CD4-positive, CD25-positive, alpha-beta regulatory T cell (primary cell): ENCODE measurements at places on chromosomes 5 and 9. TPM values are rescaled to one million over a fixed set of nuclear protein-coding genes. Genes with fewer than 3 reads are reported as not detected.

GRCh38 chr5:148626081-148626613, 28.2 kb downstream of the HTR4 start:
- DNase-seq, result no peak
- H3K4me3 ChIP-seq, result no peak overlapping the region
- H3K27me3 ChIP-seq, result peaks cover 2% of the 10 kb centered on the region
- no peaks in the 10 kb centered on the region for H3K4me1 ChIP-seq
- H3K36me3 ChIP-seq, result no peaks in the 10 kb centered on the region

Gene SLC12A2
- polyA plus RNA-seq, result 3.7 TPM

Gene ARHGEF39
- 0.36 TPM for polyA plus RNA-seq

Gene FBP1
- 6.7 TPM for polyA plus RNA-seq

GRCh38 chr5:40224421-40224820, 455.3 kb upstream of the PTGER4 start:
- H3K27ac ChIP-seq, result no peak overlapping the region
- no peaks in the 10 kb centered on the region for H3K36me3 ChIP-seq
- peaks cover 8% of the 10 kb centered on the region for H3K4me1 ChIP-seq
- H3K4me3 ChIP-seq, result peak overlapping the region; percentile 21
- DNase-seq, result no peak
- no peaks in the 10 kb centered on the region for H3K27me3 ChIP-seq

GRCh38 chr5:66515209-66515608, 81.0 kb upstream of the MAST4 start:
- H3K4me3 ChIP-seq, result no peak overlapping the region
- no peaks in the 10 kb centered on the region for H3K4me1 ChIP-seq
- no peaks in the 10 kb centered on the region for H3K36me3 ChIP-seq

Gene FREM1
- not detected for polyA plus RNA-seq

DNA sequence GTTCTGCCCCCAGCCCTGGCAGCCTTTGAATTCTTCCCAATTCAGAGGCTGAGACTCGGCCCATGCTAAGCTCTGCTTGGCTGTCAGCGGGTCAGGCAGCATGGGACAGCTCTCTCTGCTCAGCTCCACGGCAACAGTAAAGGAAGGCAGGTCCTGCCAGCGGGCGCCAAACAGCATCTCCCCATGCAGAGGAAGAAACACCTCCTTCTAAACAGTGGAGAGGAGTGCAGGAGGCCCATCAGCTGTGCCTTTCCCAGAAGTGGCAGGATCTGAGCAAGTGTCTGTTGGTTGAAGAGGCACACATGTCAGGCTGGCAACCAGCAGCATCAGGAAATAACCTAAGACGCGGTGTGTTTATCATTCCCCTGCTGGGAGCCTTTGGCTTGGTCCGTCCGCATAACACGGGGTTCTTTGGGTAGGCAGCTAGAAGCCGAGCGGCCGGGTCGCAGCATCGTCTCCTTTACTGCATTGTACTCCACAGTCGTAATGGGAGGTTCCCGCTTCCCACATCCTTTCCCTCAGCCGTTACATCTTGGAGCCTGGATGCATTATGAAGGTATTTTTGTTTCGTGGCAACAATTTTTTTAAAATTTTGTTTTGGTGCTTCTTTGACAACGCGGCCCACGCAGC, 42.7 kb upstream of the NCS1 start:
- H3K27me3 ChIP-seq, result no peaks in the 10 kb centered on the region
- peak; percentile 6 for DNase-seq
- H3K36me3 ChIP-seq, result no peaks in the 10 kb centered on the region
- peak overlapping the region; percentile 95 for H3K27ac ChIP-seq
- H3K4me1 ChIP-seq, result peaks cover 41% of the 10 kb centered on the region

DNA sequence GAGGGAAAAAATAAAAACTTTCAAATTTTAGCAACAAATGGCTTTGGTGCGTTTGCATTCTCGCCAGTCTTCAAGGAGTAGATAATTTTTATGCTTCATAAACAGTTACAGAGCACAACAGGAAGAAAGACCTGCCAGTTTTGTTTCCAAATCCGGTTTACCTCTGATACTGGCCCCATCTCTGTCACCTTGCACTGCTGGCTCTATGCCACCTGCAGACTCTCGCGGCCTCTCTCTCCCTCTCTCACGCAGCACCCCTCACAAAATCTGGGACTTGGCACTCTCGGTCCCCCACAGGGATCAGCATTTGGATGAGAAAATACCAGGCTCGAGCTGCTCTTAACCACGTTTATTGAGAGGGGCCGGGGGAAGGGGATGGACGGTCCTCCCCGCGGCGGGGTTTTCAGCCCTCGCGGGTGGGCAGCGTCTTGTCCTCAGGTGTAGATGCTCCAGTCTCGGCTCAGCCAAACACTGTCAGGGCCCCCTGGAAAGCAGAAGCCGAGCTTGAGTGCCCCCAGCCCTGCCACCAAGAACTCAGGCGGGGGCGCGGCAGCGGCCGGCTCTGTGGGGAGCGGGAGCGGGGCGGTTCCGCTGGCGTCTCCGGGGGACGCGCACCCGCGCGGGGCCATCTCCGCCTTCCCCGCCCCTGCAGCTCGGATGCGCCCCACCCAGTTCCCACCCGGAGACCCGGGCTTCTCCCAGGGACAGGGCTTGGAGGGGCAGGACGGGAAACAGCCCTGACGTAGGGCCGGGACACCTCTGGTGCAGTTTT, 1.3 kb downstream of the SCGB3A1 start:
- peaks cover 10% of the 10 kb centered on the region for H3K4me1 ChIP-seq
- H3K36me3 ChIP-seq, result no peaks in the 10 kb centered on the region
- DNase-seq, result no peak
- peaks cover 7% of the 10 kb centered on the region for H3K27me3 ChIP-seq
- no peak overlapping the region for H3K27ac ChIP-seq

- H3K27me3 ChIP-seq, result no peaks in the 10 kb centered on the region
- no peaks in the 10 kb centered on the region for H3K36me3 ChIP-seq
- H3K27ac ChIP-seq, result no peak overlapping the region
- H3K4me3 ChIP-seq, result no peak overlapping the region
- DNase-seq, result no peak
Measured at GRCh38 chr5:14330291-14330690, 187.1 kb downstream of the TRIO start.

DNA sequence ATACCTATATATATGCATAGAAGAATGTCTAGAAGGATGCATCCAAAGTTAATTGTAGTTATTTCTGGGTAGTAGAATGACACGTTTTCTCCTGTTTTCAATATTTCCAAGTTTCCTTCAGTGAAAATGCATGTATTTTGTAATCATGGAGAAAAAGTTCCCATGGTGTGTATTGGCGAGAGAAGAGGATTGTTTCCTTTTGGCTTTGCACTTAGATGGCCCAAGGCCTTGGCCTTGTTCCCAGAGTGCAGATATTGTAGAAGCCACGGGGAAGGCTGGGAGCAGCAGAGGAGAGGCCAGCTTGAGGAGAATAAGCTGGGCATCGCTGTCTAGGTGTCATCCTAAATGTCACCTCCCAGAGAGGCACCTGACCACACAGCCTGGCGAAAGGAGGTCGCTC, 44.0 kb downstream of the IRF1 start:
- peaks cover 38% of the 10 kb centered on the region for H3K4me1 ChIP-seq
- peaks cover 36% of the 10 kb centered on the region for H3K36me3 ChIP-seq
- H3K27ac ChIP-seq, result peak overlapping the region; percentile 41
- no peak for DNase-seq
- H3K4me3 ChIP-seq, result peak overlapping the region; percentile 53
- H3K27me3 ChIP-seq, result no peaks in the 10 kb centered on the region

DNA sequence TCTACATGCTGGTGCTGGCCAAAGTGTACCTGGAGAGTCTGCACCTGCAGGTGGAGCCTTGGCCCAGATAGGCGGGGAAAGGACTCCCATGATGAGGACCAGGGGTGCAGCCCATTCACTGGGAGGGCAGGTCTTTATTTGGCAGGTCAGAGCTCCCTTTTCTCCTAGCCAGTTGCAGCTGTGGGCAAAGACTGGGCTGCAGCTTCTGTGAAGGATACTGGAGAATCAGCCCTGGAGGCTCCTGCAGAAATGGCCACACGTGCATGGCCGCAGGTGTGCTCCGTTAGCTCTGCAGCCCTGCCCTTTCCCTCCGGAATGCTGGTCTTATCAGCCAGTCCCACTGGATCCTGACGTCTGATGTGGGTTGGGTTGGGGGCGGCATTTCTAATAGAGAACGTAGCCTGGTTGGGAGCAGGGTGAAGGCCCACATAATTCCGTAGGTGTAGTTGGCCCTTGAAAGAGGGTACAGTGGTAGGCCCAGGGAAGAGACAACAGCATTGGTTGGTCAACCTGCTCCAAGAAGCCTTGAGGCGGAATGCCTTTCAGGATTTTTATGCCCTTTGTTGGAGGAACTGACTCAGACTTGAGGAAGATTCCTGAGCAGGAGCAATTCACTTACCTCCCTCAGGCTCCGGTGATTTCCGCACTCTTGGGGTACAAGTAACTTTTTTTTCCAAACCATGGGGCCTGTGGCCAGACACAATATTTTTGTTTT, 22.0 kb upstream of the TIFAB start:
- no peak overlapping the region for H3K27ac ChIP-seq
- H3K27me3 ChIP-seq, result peaks cover 2% of the 10 kb centered on the region
- H3K4me1 ChIP-seq, result no peaks in the 10 kb centered on the region
- no peak overlapping the region for H3K4me3 ChIP-seq

DNA sequence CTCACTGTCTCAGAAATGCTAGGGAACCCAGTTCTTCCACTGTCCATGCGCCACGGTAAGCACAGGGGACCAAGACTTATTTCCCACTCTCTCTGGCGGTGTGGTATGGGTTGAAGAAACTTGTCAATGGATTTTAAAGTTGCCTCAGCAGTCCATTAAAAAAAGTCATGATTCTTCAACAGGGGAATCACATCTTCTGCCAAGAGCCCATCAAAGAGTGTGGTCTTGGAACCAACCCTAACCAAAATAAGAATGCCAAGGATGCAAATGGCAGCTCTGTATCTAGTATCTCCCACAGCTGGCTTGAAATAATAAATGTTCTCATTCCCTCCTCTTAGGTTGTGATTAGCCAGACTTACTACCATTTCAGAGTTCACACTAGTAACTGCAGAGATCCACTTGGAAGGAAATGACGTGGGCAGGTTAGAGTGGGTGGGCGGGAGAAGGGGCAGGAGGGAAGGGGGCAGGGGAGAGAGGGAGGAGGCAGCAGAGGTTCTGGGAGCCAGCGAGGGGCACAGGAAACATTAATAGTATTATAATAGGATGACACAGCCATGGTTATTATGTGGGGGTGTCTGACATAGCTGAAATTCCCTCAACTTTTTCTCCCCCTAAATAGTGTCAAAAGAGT, 17.6 kb downstream of the PTCH1 start:
- DNase-seq, result no peak
- no peak overlapping the region for H3K4me3 ChIP-seq
- peaks cover 34% of the 10 kb centered on the region for H3K27me3 ChIP-seq

- no peak overlapping the region for H3K27ac ChIP-seq
- no peaks in the 10 kb centered on the region for H3K36me3 ChIP-seq
- H3K27me3 ChIP-seq, result peaks cover 34% of the 10 kb centered on the region
- peaks cover 11% of the 10 kb centered on the region for H3K4me1 ChIP-seq
- no peak overlapping the region for H3K4me3 ChIP-seq
Measured at GRCh38 chr9:69671311-69671878, 776 bp downstream of the APBA1 start.

GRCh38 chr5:115840873-115841272, 492 bp downstream of the ATG12 start:
- H3K4me3 ChIP-seq, result peak overlapping the region; percentile 86
- H3K4me1 ChIP-seq, result peaks cover 45% of the 10 kb centered on the region
- DNase-seq, result no peak
- peak overlapping the region; percentile 93 for H3K27ac ChIP-seq
- H3K36me3 ChIP-seq, result peaks cover 22% of the 10 kb centered on the region
- H3K27me3 ChIP-seq, result no peaks in the 10 kb centered on the region

Gene DMRT2
- not detected for polyA plus RNA-seq

DNA sequence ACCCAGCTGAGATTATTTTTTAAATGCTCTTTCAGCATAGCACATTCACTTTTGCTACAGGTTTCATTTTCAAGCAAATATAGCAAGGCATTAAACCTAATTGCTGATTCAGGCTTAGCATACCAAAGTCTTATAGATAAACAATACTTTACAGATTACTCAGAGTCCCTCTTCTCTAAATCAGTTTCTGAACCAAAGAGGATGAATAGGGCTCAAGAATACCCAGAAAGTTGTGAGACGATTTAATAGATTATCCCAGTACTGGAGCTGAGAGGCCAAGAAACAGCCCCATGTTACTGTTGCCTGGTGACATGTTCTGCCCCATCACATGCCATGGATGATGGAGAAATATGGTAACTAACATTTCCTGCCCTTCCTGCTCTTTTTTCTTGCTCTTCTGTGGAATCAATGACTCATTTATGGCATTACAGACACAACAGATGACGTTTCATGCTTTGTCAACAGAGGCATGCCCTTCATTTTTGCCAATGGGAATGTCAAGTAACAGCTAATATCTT, 18.1 kb upstream of the SSBP2 start:
- H3K4me3 ChIP-seq, result no peak overlapping the region
- H3K36me3 ChIP-seq, result no peaks in the 10 kb centered on the region
- H3K27ac ChIP-seq, result no peak overlapping the region
- no peaks in the 10 kb centered on the region for H3K27me3 ChIP-seq
- DNase-seq, result no peak
- H3K4me1 ChIP-seq, result no peaks in the 10 kb centered on the region

DNA sequence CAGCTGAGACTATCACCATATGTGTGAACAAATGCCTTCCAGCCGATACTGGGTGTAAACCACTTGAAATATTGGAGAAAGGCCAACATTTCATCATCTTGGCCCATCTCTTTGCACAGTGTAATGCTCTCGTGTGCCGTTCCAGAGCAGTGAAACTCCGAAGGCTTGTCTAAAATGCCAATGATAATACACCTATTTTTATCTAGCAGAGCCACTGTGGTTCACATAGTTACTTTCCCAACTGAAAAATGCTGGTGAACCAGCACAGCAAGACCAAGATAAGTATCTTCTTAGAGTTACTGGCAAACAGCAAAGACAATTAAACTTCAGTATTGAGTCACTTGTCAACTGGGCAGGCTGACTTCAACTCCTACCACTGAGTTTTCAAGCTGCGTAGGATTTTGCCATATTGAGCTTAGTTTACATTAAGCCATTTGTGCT, 379.9 kb upstream of the ACTBL2 start:
- H3K4me1 ChIP-seq, result no peaks in the 10 kb centered on the region
- no peak overlapping the region for H3K4me3 ChIP-seq
- H3K36me3 ChIP-seq, result no peaks in the 10 kb centered on the region
- no peak overlapping the region for H3K27ac ChIP-seq
- H3K27me3 ChIP-seq, result no peaks in the 10 kb centered on the region

Gene PIK3R1
- 120 TPM for polyA plus RNA-seq

Gene CD274
- polyA plus RNA-seq, result 1.5 TPM

Gene PCDHA1
- not detected for polyA plus RNA-seq

DNA sequence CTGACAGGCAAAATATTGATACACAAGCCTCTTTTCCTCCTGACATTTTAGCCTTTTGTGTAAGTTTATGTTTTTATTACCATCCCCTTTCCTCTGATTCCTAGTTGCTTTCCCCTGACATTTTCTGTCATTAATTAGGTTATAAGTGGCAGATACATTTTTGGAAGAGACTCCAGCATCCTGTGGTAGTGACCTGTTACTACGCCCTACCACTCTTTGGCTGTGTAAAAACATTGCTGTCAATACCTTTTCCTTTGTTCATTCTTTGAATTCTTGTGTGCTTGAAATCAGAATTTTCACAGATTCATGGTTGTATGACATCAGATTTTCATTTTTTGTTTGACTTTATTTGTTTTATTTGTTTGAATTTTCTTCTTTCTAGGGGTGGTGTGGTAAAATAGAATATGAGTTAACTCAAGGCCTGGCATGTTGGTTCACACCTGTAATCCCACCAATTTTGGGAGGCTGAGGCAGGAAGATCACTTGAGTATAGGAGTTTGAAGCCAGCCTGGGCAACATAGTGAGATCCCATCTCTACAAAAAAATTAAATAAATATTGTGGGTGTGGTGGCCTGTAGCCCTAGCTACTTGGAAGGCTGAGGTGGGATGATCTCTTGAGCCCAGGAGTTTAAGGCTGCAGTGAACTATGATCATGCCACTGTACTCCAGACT, 43.4 kb downstream of the UBE2R2 start:
- no peaks in the 10 kb centered on the region for H3K36me3 ChIP-seq
- no peak overlapping the region for H3K4me3 ChIP-seq
- H3K27me3 ChIP-seq, result no peaks in the 10 kb centered on the region
- no peak for DNase-seq
- no peak overlapping the region for H3K27ac ChIP-seq
